ENCODE measurements at places on chromosomes 6 and 20.

- no peak for DNase-seq
Measured at GRCh38 chr6:163712566-163712961, 298.0 kb downstream of the QKI start.

- no peak for DNase-seq
Measured at GRCh38 chr20:61056627-61057442, 195.2 kb upstream of the CDH4 start.

- no peak for DNase-seq
Measured at GRCh38 chr6:47041741-47042140, 391 bp downstream of the ADGRF1 start.

GRCh38 chr20:54456423-54456822 lies 19.0 kb upstream of the DOK5 start:
- DNase-seq = no peak

- DNase-seq = no peak
Measured at GRCh38 chr6:52262620-52263344, 18.5 kb upstream of the IL17F start.

DNA sequence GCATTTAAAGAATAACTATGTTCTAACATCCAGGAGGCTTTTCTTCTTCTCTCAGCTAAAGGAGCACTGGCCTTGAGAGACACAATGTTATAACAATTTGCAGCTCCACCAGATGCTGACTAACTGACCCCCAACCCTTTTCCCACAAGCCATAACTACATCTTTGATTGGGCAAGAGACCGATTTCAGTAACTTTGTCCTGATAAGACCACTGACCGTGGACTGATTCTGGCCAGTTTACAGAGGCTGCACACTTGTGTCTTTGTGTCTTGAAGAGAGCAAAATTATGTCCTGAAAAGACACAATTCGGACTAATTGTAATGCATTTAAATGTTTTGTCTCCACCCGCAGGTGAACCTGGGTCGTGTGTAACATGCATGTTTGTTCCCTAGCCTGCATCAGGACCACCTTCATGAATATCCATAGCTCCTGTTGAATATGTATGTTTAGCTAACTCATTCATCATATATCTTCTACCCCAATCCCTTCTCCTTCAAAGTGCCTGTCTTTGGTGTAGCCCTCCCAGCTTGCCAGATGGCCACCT lies 22.3 kb downstream of the ABRACL start:
- DNase-seq = no peak

- no peak for DNase-seq
Measured at GRCh38 chr6:13462458-13463327, 24.7 kb downstream of the GFOD1 start.

- no peak for DNase-seq
Measured at GRCh38 chr20:48926821-48927220, 5.3 kb downstream of the ARFGEF2 start.

DNA sequence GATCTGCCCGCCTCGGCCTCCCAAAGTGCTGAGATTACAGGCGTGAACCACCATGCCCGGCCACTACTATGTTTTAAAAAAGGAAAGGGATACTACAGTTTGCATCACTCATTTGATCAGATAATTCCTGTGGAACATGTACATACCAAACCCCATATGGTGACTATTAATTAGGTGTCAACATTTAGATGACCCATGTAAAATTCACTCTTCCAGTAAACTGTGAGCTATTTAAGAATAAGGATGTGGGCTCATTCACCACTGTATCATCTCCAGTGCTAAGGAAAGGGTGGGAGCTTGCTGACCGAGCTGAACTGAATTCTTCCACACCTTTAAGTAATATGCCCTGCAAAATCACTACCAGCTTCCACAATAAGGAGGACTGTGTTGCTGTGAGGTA lies 127.5 kb downstream of the BTBD9 start:
- DNase-seq = no peak

DNA sequence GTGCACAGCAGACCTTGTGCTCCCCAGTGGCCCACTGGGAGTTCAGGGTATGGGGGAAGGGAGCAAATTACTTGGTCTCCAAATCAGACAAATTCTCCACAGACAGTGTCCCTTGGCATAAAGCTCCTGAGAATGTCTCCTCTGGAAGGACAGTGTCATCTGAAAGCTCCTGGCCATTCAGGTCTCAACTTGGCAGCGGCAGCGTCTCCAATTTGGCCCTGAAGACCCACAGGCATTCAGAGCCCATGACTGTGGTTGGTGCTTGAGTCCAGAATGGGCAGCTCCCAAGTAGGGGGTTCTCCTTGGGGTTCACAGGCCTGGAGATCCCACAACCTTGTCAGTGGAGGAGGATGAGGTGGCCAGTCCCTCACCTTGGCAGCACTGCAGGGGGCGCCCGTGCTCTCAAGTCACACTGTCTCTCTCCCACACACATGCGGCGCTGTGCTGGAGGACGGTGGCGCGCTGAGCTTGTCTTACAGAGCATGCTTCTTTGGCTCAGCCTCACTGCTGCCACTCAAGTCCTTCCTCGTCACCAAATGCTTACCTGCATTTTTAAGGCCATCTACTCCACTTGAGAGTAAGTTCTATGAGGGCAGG lies 20.7 kb downstream of the DYNLRB1 start:
- DNase-seq = no peak

DNA sequence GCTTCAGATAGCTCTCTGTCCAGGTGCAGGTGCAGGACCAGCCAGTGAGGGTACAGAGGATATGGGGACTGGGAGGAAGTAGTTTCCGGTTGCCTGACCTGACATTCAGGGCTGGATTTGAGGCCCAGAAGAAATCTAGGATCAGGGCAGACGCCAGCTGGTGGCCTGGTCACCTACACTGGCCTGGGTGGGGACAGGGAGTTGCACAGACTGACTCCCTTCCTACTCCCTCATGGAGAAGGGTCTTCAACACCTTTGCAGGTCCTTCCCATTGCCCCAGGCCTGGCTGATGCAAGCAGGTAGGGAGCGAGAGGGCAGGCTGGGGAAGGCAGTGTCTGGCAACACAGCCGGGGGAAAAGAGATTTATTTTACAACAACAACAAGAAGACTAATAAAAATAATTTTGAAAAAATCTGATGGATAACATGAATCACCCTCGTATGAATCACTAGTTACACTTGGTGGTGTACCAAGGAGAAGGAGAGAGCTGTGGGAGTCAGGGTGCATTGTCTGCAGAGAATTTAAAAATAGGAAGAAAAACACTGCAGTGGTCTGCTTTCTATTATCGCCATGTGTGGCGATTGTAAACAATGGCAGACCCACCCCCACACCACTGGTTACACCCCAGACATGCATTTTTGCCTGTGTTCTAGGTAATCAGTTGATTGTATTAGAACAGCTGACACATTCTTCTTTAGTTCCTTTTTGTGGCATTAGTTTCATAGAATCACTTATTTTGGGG lies 62.3 kb upstream of the SNX9 start:
- DNase-seq = no peak

- DNase-seq = no peak
Measured at GRCh38 chr6:84379142-84379541, 151.7 kb upstream of the CEP162 start.

- no peak for DNase-seq
Measured at GRCh38 chr20:62611819-62612218, 30.5 kb upstream of the SLCO4A1 start.

- DNase-seq = no peak
Measured at GRCh38 chr6:166612471-166612881, 14.6 kb downstream of the RPS6KA2 start.

GRCh38 chr20:17998446-17998845 lies 29.6 kb downstream of the MGME1 start:
- no peak for DNase-seq

- no peak for DNase-seq
Measured at GRCh38 chr20:36562724-36563123, 10.7 kb upstream of the TGIF2 start.

DNA sequence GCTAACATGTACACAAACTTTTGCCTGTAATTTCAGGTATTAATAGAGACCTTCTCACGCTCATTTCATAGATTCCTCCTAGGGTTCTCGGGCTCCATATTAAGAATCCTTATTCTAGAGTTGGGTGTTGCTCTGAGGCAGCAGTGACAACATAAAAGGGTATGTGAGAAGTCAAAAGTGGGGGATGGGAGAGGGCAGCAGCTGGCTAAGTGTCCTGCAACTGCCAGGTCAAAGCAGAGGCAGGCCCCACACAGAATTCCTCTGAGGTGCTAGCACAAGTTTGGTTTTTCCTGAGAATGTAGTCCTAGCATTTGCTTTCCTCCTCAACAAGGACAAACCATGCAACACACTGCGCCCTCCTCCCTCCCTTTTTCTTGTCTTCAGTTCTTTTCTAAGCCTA lies 4.6 kb downstream of the NSFL1C start:
- DNase-seq = no peak

DNA sequence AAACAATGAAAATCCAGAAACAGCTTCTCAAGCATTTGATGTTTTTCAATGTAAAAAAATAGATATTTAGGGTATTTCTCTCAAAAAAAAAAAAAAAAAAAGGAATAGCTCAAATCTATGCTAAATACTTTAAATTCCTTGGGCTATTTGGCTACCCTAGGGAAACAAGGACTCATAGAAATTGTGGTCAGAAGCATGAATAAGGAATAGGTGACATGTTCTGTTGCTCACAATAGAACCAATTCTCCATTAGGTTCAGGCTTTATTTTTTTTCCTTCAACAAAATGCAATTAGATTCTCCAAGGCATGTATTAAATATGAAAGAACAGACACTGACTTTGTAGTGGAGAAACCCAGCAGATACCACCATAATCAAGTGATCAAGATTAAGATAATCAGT lies 904.3 kb upstream of the FLRT3 start:
- no peak for DNase-seq

- DNase-seq = no peak
Measured at GRCh38 chr6:44081753-44082152, 45.5 kb downstream of the MRPL14 start.

DNA sequence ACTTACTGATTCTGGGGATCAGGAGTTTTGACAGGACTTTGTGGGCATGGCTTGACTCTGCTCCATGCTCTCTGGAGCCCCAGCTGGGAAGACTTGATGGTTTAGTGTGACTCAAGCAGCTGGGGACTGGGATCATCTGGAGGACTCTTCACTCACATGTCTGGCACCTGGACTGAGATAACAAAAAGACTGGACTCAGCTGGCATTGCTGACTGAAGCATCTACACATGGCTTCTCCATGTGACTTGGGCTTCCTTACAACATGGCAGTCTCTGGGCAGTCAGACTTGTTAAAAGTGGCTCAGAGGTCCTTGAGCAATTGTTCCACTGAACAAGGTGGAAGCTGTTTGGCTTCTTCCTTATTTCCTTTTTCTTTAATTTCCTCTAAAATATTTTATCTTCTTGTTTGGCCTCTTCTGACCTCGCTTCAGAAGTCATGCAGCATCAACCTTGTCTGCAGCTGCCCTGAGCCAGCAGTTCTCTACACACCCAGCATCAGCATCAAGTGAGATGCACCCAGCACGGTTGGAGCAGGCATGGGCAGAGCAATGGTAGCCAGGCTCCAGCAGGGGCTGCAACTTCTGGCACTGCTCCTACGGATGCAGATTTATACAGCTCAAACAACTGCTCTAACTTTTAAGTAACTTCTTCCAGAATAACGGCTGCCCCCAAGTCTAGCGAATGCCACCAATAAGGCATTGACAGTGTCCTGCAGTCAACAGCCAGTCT lies 5.6 kb upstream of the HM13 start:
- no peak for DNase-seq

DNA sequence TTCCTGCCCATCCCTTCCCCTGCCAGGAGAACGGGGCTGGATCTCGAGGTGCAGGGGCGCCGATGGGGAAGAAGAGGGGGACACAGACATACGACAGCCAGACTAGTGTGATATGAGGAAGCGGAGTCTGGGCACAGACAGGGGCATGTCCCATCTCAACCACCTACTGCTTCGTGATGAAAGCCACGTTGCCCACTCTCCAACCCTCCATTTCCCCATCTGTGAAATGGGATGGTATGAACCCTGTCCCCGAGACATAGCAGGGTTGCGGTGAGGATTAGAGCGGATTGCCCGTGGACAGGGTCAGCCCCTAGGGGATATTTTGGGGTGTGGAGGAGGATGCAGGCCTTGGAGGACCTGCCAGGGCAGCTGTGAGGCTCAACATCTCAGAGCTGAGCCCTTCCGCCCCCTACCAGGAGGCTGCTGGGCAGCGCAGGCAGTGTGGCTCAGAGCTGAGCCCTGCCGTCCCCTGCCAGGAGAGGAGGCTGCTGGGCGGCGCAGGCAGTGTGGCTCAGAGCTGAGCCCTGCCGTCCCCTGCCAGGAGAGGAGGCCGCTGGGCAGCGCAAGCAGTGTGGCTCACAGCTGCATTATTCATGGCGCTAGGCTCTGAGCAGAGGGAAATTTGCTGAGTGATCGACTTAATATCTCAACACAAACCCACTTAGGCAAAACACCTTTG lies 71.7 kb downstream of the GRM4 start:
- no peak for DNase-seq

- no peak for DNase-seq
Measured at GRCh38 chr20:63967330-63968135, 2.2 kb downstream of the ZNF512B start.

GRCh38 chr20:49979030-49979832 lies 3.5 kb upstream of the SNAI1 start:
- no peak for DNase-seq

- no peak for DNase-seq
Measured at GRCh38 chr6:33632558-33633039, 11.5 kb downstream of the ITPR3 start.

DNA sequence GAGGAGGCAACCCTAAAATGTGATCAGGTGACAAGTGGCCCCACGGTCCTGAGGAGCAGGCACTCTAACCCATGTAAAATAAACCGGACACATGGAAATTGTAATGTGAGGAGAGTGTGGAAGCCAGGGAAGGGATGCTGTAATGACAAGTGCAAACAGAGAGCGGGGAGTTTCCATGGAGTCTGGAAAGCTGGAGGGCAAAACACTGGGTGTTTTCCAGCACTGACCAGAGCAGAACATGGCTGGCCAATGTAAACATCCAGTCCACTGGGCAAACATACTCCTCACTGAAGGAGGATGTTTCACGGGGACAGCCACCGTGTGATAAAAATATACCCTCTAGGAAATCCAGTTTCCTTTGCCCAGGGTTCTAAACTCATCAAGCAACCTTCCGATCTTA lies 219.0 kb upstream of the JARID2 start:
- DNase-seq = no peak

DNA sequence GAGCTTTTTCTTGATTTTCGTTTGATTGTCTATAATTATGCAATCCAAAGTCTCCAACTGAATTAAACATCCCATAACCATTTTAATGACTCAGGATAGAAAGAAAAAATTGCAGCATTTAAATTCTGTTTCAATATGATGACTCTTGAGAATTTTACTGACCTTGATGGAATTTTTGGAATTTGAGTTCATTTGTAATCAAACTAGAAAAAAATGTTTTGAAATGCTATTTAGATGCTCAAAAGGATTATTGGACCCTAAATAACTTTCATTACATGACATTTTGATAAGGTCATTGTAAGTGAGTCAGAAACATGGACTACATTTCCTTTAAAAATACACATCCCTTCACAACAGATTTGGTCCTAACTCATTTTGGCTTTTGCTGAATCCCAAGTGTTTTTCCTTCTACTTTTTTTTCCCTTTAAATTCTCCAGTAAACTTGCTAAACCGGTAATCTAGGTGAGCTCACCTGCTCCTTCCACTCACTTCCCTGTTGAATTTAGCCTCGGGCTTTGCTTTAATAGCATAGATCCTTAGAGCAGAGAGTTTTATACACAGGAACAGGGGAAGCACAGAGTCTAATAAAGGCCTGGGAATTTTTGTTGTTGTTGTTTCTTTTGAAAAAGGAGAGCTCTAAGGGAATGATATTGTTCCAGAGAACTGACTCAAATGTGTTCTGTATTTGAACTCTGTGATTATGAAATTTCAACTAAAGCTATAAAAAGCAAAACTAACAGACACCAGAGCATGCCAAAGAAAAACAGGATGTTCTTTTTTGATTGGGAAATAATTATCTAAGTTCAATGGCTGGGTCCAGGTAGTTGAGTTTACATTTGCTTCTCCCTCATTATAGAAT lies 1088.2 kb upstream of the CITED2 start:
- DNase-seq = no peak
